Stimulated activated naive B cell treated with anti-CD40 and anti-IgM and Interleukin-4, amounts not matched to agents 10 μg/mL and 1 μg/mL and 100 μg/mL, for 72 hours (primary cell): ENCODE measurements at places on chromosomes 13 and 19.

- no peak for DNase-seq
Observed at GRCh38 chr19:28899703-28900102, 313.2 kb downstream of the UQCRFS1 start.

GRCh38 chr13:99653526-99653925 is 152.3 kb downstream of the TM9SF2 start:
- no peak for DNase-seq

DNA sequence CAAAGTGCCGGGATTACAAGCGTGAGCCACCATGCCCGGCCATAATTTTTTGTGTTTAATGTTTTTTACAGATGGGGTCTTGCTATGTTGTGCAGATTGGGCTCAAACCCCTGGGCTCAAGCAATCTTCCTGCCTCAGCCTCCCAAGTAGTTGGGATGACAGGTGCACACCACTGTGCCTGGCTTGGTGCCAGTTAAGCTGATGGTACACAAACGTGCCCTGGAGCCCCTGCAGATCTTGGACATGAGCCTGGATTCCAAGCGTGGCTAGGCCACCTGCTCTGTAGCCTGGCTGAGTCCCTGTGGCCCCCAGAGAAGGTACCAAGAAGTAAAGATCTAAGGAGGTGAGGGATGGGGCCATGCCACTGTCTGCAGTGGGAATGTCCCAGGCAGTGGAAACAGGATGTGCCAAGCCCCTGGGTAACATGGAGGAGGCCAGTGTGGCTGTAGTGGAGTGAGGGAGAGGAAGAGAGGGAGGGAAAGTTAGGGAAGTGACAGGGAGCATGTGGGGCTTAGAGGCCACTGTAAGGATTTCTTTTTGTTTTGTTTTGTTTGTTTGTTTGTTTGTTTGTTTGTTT is 7.0 kb downstream of the PRODH2 start:
- DNase-seq: no peak

- DNase-seq: no peak
Observed at GRCh38 chr19:34731019-34731829, 2.8 kb upstream of the ZNF181 start.

DNA sequence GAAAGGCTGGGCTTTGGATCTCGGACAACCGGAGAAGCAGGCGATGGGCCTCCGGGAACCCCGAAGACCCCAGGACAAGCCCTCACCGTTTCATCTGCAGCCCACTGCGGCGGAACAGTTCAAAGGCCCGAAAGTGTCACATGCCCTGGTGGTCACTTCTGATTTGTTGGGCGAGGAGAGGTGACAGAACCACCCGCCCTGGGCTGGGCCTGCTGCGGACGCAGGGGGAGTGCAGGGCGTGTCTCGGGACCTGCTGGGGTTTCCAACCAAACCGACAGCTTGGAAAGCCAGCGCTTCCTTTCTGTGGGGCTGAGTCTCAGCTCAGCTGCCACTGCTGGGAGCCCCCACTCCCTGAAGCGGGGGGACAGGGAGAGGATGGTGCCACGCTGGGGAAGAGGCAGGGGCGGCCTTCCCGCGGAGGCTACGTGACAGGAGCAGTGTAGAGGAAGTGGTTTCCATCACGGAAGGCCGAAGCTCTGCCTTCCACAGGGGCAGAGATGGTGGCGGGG is 22.8 kb upstream of the ZBTB7A start:
- peak; percentile 62 for DNase-seq

- no peak for DNase-seq
Observed at GRCh38 chr13:112743451-112744167, 53.8 kb downstream of the ATP11A start.

DNA sequence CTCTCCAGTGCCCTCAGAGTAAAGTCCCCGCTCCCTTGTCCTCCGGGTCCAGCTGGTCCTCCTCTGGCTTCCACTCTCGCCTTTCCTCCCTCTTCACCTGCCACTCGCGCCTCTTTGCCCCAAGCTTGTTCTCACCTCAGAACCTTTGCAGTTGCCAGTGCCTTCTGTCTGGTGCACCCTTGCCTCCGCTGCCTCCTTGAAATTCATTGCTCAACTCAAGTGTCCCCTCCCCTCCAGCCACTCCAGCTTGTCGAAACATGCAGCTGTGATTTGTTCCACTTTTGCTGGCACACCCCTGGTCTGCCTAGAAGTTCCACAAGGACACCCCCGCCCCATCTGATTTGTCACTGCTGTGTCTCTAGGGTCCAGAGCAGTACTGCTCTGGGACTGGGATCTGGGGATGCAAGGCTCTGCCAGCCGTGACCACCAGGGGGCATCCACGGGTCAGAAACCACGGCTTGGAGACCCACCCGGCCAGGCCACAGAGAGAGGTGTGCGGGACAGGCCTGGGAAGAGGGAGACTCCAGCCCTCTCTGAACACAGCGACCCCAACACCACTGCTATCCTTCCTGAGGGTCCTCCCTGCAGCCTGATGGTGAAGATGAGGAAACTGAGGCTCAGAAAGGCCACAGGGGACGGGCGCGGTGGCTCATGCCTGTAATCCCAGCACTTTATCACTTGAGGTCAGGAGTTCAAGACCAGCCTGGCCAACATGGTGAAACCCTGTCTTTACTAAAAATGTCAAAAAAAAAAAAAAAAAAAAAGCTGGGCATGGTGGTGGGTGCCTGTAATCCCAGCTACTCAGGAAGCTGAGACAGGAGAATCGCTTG is 49.9 kb downstream of the AP1M1 start:
- DNase-seq: peak; percentile 73

GRCh38 chr19:35379992-35380391 is 9.1 kb downstream of the GPR42 start:
- DNase-seq: no peak

DNA sequence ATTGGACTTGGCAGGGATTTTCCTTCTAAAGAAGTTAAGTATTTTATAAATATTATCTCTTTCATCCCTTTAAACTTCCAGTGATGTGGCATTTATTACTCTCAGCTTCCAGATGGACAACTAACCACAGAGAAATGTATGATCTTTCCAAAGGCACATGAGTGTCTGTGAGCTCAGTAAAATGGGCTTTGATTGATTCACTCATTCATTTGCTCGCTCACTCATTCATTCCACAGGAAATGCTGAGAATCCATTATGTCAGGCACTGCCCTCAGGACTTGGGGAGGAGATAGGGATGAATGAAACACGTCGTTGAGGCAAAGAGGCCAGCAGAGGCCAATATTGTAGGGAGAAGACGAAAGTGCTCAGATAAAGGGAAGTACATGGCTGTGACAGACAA is 359.3 kb downstream of the EFNB2 start:
- no peak for DNase-seq

- no peak for DNase-seq
Observed at GRCh38 chr19:21585281-21585890, 80.0 kb downstream of the ZNF429 start.

- no peak for DNase-seq
Observed at GRCh38 chr13:23652909-23653726, 82.9 kb downstream of the TNFRSF19 start.

- no peak for DNase-seq
Observed at GRCh38 chr13:77544355-77544754, 8.8 kb downstream of the SCEL start.

- DNase-seq: no peak
Observed at GRCh38 chr19:15048128-15048527, 1.2 kb upstream of the CASP14 start.

DNA sequence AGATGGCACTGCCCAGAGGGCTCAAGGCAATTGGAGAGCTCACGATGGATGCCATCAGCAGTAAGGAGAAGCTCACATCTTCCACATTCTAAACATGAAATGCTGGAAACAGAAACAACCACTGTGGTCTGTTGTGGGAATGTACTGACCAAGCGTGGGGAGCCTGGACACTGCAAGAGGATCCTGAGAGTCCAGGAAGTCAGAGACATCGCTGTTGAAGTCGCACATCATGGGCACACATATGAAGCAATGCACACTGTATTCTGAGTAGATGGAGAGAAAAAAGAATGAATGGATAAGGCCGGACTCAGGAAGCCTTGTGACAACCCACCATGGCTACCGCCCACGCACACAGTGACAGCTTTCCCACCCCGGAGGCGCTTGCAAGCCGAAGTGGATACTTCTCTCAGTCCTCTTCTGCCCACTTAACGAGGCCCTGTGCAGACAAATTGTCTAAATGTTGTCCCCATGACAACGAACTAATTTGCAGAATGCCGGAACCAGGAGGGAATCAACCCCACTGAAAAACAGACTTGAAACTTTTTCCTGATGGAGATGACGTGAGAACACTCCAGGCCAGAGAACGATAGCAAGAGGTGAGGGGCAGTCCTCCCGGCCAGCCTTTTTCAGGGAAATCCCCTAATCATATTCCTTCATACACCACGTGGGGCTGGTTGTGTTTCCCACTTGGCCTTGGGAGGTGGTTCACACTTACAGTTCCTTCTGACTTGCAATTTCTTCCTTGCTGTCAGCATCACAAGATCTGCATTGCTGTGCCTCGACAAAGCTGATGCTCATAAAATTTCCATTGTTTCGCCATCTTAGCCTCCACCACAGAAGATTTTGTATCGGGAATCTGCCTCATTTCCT is 109.6 kb upstream of the SERP2 start:
- no peak for DNase-seq

DNA sequence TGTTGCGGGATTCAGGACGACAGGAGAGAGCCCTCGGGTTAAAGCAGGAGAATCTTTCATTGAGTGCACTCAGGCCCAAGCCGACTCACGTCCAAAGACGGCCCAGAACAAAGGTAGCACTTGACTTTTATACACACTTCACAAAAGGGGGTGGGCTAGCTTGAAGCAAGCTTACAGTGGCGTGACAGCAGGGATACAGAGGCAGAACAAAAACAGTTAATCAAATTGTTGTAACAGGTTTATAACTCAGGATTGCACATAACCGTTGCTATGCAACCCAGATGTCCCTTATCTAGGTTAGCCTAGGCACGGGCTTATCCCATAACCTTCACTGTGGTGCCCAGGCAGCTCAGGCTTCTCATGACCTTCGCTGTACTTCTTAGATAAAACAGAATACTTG is 2.0 kb downstream of the MED25 start:
- no peak for DNase-seq

DNA sequence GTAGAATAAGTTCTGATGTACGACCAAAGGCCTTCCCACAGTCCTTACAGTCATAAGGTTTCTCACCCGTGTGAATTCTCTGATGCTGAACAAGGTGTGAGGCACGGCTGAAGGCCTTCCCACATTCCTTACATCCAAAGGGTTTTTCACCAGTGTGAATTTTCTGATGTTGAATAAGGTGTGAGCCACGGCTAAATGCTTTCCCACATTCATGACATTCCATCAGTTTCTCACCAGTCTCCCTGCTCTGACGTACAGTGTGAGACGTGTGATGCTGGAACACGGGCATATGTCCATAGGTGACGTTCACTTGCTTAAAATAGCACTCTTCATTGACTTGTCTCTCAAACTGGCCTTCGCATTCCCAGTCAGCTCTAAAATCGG is 31.0 kb upstream of the COX7A1 start:
- no peak for DNase-seq

- DNase-seq: no peak
Observed at GRCh38 chr13:93220073-93220472, 6.5 kb upstream of the GPC6 start.

- DNase-seq: no peak
Observed at GRCh38 chr13:111074826-111075225, 40.3 kb upstream of the ARHGEF7 start.

- DNase-seq: no peak
Observed at GRCh38 chr19:45913874-45914830, at the start of gene NANOS2. NANOS2 (minus strand) TSS chr19:45914778; CDS start chr19:45914693, 85 bp downstream.

- no peak for DNase-seq
Observed at GRCh38 chr13:29801737-29802305, 48.6 kb downstream of the UBL3 start.

DNA sequence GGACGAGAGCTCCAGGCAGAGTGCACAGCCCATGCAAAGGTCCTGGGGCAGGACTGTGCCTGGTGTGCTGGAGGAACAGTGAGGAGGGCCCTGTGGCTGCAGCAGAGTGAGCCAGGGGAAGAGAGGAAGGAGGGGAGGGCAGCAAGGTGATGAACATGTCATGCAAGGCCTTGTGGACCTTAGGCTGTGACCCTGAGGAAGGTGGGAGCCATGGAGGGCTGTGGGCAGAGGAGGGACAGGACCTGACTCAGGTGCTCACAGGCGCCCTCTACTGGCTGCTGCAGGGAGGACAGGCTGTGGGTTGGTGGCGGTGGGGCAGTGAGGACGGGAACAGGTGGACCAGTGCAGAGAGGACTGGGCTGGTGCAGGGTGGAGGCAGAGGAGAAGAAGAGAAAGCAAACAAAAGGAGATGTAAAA is 170.3 kb downstream of the PTPRS start:
- DNase-seq: no peak

- DNase-seq: peak; percentile 40
Observed at GRCh38 chr19:42290523-42291434, 11.2 kb upstream of the PRR19 start.

- no peak for DNase-seq
Observed at GRCh38 chr19:843180-843835, 2.5 kb downstream of the PRTN3 start.

DNA sequence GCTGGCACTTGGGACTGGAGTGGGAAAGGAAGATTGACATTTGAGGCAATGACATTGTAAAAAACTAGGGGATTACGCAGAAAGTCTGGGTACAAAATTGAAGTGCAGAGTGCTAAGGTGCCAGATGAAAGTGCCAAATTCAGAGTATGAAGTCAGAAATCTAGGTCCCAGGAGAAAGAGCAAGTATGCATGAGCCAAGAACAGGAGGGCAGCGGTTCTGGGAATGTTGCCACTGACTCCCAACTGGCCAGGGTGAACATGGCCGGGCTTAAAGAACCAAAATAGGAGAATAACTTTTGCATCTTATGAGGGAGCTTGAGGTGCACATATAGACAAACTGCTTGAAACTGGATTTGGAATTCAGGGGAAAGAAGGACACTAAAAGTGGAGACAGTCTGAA is 495.8 kb upstream of the KLF12 start:
- no peak for DNase-seq

DNA sequence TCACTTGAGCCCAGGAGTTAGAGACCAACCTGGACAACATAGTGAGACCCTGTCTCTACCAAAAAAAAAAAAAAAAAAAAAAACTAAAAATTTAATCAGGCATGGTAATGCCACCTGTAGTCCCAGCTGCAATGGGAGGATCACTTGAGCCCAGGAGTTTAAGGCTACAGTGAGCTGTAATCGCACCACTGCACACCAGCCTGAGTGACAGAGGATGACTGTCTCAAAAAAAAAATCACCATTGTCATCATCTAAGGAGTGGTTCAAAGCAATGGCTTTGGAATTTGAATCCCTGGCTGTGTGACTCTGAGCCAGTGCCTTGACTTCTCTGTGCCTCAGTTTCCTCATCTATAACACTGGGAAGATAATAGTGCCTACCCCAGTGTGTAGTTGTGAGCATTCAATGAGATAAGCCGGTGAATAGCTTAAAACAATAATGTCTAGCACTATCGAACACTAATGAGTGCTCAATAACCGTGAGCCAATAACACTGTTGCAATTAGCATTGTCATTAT is 11.5 kb downstream of the IGSF23 start:
- DNase-seq: no peak
